Activated CD4-positive, alpha-beta T cell treated with anti-CD3 and anti-CD28 coated beads for 36 hours (primary cell): ENCODE measurements at places on chromosomes 16 and 17.

- DNase-seq, result no peak
These were observed 23.3 kb downstream of the ELAC2 start for GRCh38 chr17:12994341-12995074.

GRCh38 chr17:78338486-78339259 lies 21.2 kb downstream of the SOCS3 start:
- DNase-seq, result peak; percentile 48

GRCh38 chr16:76118344-76118743 lies 158.9 kb upstream of the CNTNAP4 start:
- DNase-seq, result no peak

DNA sequence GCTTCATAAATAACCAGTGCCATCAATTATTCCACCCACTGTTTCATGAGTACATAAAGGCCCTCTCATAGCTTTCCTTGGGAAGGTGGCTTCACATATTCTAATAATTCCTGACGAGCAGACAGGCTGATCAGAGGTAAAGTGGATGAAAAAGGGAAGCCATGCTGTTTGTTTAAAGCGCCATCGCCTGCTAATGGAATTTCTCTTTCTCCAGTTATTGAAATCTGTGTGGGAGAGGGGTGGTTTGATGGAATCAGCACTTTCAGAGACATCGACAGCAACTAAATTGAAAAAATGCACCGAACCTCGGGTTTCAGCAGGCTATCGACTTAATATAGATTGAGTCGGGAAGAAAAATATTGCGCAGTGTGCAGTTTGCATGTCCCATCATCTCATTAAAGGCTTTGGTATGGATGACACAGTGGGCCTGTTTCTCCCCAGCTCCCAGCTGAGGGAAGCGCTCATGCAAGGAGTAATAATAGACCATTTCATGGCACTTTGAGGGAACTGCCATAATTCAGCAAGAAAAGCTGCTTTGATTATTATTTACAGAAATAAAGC lies 472.1 kb downstream of the RBFOX1 start:
- DNase-seq, result no peak

GRCh38 chr17:76000016-76000754 lies 470 bp upstream of the CDK3 start:
- DNase-seq, result peak; percentile 85

DNA sequence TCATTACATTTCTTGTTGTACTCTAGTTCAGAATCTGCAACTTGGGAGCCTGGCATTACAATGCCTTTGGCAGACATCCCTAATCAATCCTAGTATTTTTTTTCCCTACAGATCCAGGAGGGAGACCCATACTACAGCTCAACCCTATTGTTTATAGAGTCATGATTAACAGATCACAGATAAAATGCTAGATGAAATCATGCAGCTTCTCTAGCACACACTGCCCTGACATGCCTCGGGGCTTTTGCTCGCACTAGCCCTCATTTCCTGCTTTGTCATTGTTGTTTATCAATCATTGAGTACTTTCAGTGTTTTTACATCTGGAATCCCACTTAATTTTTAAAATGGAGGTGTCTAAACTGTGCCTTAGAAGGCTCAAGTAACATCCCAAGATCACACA lies 412.5 kb downstream of the CA10 start:
- DNase-seq, result no peak
